ENCODE measurements at places on chromosomes 4 and X.

DNA sequence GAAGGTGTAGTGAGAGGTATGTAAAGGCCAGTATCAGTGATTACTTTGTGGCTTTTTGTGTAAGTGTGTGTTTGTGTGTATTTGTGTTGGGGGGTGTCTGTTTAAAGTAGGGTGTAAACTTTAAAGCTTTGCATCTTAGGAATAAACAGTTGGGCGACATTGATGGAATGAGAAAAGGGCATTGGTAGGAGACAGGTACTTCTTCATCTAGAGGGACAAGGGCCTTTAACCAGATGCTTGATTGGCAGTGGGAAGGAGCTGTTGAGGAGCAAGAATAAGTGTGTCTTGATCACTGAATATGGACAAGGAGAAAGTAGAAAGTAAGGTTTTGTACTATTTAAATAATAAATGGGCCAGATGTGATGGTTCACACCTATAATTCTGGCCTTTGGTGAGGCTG lies 48.8 kb downstream of the RAPGEF2 start:
- DNase-seq = no peak

GRCh38 chrX:66632473-66632872 lies 6.4 kb downstream of the EDA2R start:
- DNase-seq = no peak

DNA sequence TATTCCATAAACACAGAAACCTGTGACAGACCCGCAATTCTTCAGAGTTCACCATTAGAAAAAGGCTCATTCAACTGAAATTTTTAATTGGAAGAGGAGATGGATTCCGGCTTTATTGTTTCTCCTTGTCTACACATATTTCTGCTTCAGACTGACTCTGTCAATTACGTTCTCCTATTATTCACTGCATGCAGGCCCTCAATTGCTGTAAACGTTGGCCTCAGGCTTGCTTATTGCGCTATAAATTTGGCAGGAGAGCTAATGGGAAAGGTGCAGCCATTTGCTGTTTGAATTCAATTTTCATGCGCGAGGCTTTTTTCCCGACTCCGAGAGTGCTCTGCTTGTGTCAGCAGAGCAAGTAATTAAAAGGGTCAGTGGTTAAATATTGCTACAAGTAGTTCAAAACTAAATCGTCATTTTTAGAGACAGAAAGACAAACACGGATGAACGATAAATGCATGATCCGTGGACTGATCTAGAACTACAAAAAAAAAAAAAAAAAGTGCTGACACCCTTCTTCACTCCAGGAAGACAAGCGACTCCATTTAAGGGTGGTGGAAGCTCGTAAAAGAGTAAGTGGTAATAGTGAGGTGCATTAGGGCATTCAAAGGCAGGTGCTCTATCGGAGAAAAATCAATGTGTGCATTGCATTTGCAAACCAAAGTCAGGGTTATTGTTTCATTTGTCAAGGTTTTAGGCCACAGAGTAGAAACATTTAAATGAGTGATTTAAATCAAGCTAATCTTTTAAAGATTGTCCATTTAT lies 841.6 kb upstream of the FRG1 start:
- DNase-seq = no peak

GRCh38 chr4:145176641-145177432 lies 3.6 kb downstream of the OTUD4 start:
- DNase-seq = peak; percentile 44

GRCh38 chrX:39174772-39175417 lies 373.6 kb downstream of the MID1IP1 start:
- DNase-seq = peak; percentile 53

DNA sequence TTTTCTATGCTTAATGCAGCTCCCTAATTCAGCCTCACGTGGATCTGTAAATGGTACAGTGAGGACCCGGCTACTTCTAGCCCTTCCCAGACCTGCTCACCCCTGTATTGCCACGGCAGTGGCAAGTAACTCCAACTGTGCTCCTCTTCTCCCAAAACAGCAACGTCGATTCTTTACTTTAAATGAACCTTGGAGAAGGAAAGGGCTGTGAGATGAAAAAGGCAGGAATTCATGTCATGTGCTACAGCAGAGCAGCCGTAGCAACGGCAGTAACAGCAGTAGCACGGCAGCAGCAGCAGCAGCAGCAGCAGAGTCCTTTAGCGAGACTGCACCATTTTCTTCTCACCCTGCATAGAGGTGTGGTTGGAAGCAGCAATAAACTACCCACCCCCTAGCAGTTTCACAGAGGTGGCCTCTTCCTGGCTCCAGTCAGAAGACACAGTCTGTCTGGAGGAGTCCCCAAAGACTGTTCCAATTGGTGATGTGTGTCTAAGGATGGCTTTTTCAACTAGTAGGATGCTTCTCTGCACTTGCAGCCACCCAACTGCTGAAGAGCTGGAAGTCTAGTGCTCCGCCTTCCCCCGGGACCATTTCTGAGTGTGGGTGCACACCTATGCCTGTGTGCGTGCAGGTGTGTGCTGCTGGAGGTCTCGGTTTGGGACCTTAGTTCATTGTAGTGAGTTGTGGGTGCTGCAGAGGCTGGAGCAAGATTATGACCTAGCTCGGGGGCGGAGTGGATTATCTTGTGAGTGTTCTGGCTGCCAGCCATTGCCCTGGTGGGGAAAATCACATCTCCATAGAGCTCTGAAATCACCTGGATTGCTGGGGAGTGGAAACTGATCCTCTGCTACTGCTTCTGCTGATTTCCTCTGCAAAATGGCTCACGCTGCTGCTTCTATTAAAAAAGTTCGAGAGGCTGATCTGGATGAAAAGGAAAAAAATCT lies 67.2 kb downstream of the ANK2 start:
- no peak for DNase-seq

DNA sequence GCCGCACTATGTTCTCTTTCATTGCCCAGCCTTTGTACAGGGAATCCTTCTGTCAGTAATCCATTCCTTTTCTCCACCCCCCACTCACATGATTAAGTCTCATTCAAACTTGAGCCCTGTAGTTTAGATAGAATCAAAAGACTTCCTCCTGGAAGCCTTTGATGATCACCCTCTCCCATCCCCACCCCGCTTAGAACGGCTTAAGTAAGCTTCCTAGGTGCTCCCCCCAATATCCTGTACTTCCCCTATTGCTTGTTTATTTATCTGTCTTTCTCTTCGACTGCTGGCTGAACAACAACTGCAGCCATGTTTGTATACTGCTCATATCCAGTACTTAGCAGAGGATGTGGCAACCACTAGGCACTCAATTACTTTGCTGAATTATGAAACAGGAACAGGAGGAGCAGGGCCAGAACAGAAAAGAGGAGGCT lies 38.5 kb upstream of the GPC3 start:
- DNase-seq = no peak

DNA sequence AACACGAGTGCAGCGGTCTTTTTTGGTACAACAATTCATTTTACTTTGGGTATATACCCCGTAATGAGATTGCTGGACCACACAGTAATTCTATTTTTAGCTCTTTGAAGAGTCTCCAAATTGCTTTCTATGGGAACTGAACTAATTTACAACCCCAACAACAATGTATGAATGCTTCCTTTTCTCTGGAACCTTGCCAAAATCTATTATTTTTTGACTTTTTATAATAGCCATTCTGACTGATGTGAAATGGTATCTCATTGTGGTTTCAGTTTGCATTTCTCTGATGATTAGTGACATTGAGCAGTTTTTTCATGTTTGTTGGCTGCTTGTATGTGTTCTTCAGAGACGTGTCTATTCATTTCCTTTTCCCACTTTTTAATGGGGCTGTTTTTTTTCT lies 240.8 kb downstream of the STK32B start:
- DNase-seq = no peak

DNA sequence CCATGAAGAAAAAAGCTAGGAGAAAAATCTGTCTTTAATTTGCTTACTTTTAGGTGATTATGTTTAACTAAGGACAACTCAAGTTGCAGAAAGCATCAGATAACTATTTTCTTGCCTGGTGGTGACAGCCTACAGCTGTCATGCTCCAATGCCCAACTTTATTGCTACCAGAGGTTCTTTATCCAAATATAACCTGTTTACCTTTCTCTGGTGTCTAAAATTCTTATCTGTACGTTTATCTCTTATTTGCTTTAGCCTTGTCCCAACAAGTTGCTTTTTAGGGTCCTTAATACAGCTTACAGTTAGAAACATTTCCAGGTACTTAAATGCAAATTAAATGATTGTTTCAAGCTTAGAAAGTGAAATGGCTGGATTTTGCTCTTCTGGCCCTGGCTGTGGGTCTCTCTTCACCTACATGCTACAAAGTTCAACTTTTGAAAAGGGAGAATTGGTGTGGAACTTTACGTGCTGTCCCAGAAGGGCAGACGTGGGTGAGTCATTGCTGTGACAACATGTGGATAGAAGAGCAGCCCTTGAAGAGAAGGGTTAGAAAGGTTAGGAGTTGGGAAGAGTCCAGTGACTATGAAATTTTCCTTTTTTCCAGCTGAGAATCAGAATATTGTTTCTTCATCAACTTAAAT lies 60.7 kb downstream of the HPGD start:
- no peak for DNase-seq

DNA sequence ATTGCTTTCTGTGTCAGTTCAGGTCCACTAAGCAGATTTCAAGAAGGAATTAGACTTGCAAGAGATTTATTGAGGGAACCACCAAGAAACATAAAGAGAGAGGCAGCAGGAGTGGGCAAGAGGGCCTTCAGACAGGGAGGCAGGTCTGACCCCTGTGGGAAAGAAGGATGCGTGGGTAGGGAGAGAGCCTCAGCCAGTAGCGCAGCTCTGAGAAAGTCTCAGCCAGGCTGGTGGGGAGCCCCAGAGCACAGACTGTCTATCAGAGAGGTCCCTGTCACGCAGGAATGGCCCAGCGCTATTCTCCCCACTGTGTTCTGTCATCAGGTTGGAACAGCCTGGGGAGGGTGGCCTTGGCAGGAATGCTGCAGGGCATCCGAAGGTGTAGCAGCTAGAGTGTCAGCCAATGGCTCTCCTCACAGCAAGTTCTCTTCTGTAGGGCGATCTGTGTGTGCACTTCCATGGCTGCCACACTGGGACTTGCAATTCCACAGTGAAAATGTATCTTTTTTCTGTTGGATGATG lies 48.0 kb downstream of the OTC start:
- DNase-seq = no peak

DNA sequence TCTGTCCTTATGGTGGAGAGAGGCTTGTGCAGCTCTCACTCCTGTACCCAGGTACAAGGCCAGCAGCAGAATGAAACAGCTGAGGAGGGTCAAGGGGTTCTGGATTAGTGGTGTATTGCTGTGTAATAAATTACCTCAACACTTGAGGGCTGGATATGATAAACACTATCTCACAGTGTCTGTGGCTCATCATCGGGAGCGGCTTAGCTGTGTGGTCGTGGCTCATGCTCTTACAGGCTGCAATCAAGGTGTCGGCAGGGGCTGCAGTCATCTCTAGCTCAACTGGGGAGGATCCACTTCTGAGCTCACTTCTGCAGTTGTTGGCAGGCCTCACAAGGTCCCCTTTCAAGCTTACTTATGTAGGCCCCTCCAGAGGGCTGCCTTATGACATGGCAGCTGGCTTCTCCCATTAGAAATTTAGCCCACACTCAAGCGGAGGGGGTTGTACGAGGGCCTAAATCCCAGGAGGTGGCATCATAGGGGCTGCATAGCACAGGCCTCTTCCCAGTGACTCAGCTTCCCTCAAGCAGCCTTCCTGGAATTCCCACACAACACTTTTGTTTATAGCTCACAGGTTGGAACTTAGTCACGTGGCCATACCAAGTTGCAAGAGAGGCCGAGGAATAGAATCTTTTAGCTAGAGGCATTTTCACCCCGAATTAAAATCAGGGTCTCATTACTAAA lies 148.2 kb upstream of the RPS6KA3 start:
- DNase-seq = no peak

GRCh38 chrX:39813631-39814277 lies 284.0 kb downstream of the BCOR start:
- no peak for DNase-seq

- no peak for DNase-seq
Measured at GRCh38 chr4:3615386-3616286, 83.4 kb upstream of the LRPAP1 start.

DNA sequence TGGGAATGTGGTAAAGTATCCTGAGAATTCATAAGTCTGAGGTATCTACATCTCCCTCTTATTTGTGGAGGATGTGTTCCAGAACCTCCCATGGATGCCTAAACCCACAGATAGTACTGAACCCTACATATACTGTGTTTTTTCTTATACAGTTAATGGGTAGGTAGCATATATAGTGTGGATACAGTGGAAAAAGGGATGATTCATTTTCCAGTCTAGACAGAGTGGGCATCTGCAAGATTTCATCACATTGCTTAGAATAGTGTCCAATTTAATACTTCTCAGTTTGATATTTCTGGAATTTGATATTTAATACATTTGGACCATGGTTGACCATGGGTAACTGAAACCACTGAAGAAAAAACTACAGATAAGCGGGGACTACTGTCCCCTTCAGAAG lies 155.0 kb upstream of the ANKRD50 start:
- DNase-seq = no peak

- peak; percentile 17 for DNase-seq
Measured at GRCh38 chr4:67087897-67088296, 457.4 kb downstream of the CENPC start.

- no peak for DNase-seq
Measured at GRCh38 chr4:19278665-19279064, 973.0 kb upstream of the SLIT2 start.

DNA sequence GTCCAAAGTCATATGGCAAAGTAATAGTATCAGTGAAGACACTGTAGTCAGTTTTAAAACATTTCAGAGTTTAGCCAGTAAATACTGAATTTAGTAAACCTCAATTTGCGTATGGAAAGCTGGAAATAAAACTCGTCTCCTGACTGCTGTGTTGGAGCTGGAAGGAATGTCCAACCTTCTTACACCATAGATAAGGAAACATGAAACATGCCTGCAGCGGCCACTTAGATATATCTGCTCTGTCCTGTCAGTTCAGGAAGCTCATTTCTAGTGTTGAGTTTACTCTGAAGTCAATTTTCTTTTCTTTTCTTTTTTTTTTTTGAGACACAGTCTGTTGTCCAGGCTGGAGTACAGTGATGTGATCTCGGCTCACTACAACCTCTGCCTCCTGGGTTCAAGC lies 21.2 kb downstream of the ARHGAP10 start:
- DNase-seq = no peak

DNA sequence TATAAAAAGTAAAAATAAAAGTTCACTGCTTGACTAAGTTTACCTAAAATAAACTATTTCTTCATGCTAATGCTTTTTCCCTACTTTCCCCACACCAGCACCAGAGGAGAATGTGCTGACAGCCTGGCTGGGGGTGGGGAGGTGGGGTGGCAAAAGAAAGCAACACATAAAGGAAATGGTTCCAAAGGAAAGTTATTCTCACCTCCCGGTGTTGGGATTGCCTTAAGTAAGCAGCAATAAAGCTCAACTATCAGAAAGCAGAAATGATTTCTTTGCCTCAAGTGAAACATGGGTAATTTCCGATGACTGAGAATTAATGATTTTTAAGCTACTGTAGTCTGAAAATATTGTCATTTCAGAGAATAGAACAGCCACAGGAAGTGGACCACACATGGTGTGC lies 84.5 kb upstream of the DKK2 start:
- no peak for DNase-seq
